ENCODE measurements at places on chromosomes 3 and 15.

DNA sequence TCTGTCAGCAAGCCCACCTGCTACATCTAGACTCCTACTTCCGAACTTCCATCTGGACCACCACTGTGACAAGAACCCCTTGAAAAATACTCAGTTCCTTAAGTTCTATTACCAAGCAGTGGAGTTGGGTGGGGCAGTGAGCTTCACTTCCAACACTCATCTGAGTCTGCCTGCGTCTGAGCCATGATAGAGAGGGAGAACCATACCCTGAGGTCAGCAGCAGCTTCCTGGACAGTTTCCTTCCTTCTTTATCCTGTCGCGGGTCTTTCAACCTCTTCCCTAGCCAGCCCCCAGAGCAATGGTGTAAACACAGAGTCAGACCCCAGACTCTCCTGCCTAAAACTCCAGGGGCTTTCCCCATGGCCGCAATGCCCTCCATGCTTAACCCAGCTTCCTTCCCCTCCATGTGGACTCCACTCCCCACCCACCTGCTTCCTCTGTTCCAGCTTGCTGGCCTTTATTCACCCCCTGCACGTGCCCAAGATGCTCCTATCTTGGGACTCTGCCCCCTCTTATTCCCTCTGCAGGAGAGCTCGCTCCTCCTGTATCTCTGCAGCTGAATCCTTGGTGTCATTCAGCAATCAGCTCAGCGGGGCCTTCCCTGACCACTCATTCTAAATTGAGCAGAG, 211.2 kb downstream of the SHQ1 start:
- no peak for DNase-seq

DNA sequence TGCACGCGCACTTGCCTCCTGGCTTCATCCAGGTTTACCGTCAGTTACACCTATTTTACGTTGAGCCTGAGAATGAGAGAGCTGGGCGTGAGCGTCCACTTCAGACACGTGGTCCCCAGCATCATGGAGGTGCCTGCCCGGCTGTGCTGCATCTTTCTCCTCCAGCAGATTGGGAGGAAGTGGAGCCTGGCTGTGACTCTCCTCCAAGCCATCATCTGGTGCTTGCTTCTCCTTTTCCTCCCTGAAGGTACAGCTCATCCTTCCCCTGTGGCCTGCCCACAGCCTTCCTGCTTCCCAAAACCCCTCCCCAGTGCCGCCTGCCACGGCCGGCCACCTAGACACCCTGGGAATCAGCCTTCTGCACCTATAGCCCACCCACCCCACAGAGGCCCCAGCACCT, 31.6 kb downstream of the SLC22A14 start:
- no peak for DNase-seq

DNA sequence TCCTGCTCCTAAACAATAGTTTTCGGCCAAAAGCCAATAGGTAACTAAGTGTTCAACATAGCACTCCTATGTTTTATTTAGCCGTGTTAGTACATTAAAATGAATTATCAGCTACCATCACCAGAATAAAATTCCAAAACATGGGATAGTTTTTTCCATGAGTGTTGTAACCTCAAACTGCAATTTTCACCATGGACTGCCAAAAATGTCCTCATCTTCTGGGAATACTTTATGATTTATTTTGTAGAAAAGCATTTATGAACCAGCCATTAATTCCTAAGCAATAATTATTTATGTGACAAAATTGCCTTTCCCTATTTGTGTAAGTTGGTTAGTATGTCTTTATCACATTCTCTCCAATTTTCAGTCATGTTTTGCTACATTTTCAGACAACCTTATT, 438.1 kb downstream of the NAALADL2 start:
- DNase-seq = no peak

DNA sequence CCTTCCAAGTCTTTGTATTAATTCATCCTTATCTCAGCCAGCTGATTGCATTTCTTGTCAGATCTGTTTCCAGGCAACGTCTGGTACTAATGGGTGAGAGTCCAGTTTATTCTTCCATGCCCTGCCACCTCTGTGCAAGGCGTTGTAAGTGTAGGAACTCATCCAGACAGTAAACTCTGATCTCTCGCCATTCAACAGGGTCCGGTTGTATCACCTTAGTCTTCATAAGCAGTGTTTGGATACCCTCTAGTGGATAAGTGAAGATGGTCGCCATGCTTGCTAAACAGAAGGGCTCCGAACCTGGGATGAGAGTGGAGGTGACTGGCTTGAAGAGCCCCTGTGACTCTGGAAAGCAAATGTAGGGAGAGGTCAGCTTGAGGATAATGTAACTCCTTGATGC, 51.6 kb upstream of the CMTM7 start:
- DNase-seq = no peak

DNA sequence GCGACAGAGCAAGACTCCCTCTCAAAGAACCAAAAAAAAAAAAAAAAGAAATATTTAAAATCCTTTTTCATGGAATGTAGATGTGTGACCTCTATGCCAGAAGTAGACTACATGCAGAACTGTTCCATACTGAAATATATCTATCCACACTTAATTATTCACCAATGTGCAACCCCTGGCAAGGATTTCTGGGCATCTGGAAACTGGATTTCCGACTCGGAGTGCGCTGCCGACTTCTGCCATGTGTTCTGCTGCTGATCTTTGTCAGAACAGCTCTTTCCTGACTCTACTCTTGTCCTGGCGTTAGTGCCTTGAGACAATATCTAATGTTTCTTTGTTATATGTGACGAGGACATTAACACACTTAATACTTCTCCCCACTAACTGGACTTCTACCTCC, 11.7 kb downstream of the LIPH start:
- no peak for DNase-seq

- no peak for DNase-seq
Observed at GRCh38 chr15:70072479-70072878, 25.2 kb downstream of the TLE3 start.

DNA sequence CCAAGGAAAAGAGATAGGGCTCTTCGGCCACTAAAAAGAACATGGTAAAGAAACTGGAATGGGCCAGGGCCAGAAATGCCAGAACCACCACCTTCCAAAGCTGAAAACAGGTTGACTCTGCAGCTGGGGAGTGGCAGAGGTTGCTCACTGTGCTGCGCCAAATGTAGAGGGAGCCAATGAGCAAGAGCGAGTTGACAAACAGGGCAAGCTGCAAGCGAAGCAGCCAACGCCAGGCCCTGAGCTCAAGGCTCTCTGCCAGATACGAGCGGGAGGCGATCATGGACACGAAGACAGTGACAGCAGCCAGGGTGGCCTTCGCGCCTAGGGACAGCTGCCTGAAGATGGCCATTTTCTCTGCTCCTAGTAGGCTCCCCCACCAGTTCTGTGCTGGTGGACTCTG, 3.1 kb downstream of the GLB1 start:
- no peak for DNase-seq
